ENCODE measurements at places on chromosomes 2 and 18.

GRCh38 chr2:9167718-9168657, 38.6 kb upstream of the ASAP2 start:
- DNase-seq, result no peak

GRCh38 chr18:33761363-33761762, 183.3 kb downstream of the ASXL3 start:
- DNase-seq, result no peak

DNA sequence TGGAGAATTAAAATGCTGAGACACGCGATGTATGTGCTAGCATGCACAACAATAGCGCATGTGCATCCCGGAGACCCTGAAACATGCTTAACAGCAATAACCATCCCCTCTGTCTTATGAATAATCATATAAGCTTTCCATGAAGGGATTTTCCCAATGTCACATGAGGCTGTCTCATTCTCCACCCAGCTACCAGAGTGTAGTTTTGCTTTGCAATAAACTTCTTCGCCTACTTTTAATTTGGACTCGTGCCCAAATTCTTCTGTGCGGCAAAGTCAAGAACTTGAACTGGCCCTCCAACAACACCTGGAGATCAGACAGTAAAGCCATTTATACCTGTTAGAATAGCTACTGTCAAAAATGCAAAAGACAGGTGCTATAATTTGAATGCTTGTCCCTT, 15.5 kb downstream of the LYG1 start:
- DNase-seq, result no peak

- DNase-seq, result no peak
Measured at GRCh38 chr18:73987247-73987980, 160.2 kb downstream of the FBXO15 start.

DNA sequence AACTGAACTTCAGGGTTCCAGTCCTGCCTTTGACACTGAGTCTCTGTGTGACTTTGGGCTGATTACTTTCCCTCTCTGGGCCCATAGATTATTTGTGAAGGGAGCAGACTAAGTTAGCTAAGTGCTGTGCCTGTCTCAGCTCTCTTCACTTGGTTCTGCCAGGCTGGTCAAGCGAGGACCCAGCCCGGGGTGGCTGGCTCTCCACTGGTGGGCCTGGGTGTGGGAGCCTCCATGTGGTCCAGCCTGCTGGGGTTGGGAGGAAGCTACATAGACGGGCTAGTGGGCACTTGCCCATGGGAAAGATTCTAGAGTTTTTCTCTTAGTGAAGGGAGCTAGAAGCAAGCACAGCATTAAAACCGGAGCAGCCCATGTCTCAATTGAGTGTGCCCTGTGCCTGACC, 59.0 kb downstream of the DYSF start:
- no peak for DNase-seq

All from activated gamma-delta T cell treated with Interleukin-2 at 50 U/mL for 16 hours (primary cell).